ENCODE measurements at places on chromosomes 2 and 18.

DNA sequence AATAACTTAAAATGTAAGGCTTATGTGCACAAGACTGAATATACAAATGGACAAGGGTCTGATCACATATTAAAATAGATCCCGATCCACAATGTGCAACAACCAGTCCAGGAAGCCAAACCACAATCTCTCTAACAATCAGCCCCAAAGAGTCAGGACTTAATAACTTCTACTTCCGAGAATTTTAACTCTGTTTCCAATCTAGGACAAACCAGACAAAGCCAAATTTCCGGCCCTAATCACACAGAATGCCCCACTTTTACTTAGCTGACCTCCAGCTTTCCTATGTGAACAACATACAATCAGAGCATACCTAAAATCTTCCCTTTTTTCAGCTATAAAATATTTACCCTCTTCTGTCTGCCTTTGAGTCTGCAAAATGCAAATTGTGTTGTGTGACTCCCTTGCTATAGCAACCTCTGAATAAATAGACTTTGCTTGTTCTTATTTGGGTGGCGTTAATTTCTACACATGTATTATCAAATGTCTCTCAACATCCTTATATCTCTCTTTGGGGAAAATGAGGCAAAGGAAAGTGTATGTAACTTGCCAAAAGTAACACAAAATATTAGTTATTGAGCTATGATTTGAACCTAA lies 381.9 kb upstream of the MC4R start:
- no peak for DNase-seq

GRCh38 chr18:50190926-50191325 lies 4.0 kb downstream of the MYO5B start:
- no peak for DNase-seq

GRCh38 chr2:213069531-213069930 lies 81.9 kb downstream of the IKZF2 start:
- no peak for DNase-seq

DNA sequence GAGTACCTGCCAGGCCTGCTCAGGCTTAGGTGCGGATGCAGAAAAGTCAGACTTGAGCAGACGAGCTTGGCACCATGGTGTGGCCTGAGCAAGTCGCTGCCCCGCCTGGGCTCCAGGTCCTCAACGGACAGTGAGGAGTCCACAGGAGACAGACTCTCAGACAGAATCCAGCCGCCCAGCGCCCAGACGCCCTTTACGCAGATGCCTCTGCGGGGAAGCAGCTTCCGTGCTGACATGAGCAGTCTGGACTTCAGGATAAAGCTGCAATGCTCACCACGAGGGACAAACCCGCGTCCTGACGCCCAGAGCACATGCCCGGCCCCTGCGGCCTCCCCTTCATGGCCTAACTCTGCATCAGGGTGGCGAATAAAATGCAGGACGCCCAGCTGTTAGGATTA lies 3.5 kb upstream of the MAB21L4 start:
- no peak for DNase-seq

GRCh38 chr2:64166212-64166611 lies 22.0 kb upstream of the PELI1 start:
- no peak for DNase-seq

GRCh38 chr2:237540823-237541222 lies 25.6 kb upstream of the PRLH start:
- DNase-seq: no peak
